Naive B cell (primary cell): ENCODE measurements at places on chromosomes 1 and 21. TPM values are rescaled to one million over a fixed set of nuclear protein-coding genes. Genes with fewer than 3 reads are reported as not detected.

MPZ gene
- polyA plus RNA-seq, result not detected

TMPRSS3 gene
- not detected for polyA plus RNA-seq

CAPN8 gene
- polyA plus RNA-seq, result not detected

ASCL5 gene
- not detected for polyA plus RNA-seq

LCE1F gene
- polyA plus RNA-seq, result not detected

FLG2 gene
- not detected for polyA plus RNA-seq

PPOX gene
- 12.7 TPM for polyA plus RNA-seq

RHOU gene
- polyA plus RNA-seq, result not detected

TSTD1 gene
- 648 TPM for polyA plus RNA-seq

KCNA2 gene
- not detected for polyA plus RNA-seq

HSD3B1 gene
- not detected for polyA plus RNA-seq

SYCP1 gene
- not detected for polyA plus RNA-seq

TAS1R1 gene
- polyA plus RNA-seq, result not detected

TSPAN1 gene
- not detected for polyA plus RNA-seq
